GM18507 (cell line): ENCODE measurements at places on chromosomes 1 and 21.
A peak's percentile ranks its signal among the peaks of the same experiment; 100 is the strongest.

DNA sequence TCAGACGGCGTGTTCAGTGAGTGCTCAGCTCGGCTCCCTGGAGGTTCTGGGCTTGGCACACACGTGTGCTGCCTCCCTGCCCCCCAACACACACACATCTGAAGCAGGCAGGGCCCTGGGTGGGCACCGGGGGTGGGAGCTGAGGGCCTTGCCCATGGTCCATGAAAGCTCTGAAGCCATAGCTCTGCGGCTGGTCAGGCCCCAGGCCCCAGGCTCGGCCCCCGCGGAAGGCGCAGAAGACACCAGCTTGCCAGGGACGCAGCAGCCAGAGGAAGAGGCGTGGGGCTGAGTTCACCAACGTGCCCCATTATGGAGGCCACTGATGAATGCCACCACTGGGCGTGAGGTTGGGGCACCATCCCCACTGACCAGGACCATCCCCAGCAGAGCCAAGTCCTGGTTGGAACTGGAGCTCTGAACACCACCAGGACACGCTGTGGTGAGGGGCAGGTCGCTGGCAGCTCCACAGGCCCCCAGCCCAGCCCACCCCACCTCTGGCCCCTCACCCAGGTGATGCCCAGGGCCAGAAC is 4.2 kb downstream of the AURKAIP1 start:
- no peak for DNase-seq

DNA sequence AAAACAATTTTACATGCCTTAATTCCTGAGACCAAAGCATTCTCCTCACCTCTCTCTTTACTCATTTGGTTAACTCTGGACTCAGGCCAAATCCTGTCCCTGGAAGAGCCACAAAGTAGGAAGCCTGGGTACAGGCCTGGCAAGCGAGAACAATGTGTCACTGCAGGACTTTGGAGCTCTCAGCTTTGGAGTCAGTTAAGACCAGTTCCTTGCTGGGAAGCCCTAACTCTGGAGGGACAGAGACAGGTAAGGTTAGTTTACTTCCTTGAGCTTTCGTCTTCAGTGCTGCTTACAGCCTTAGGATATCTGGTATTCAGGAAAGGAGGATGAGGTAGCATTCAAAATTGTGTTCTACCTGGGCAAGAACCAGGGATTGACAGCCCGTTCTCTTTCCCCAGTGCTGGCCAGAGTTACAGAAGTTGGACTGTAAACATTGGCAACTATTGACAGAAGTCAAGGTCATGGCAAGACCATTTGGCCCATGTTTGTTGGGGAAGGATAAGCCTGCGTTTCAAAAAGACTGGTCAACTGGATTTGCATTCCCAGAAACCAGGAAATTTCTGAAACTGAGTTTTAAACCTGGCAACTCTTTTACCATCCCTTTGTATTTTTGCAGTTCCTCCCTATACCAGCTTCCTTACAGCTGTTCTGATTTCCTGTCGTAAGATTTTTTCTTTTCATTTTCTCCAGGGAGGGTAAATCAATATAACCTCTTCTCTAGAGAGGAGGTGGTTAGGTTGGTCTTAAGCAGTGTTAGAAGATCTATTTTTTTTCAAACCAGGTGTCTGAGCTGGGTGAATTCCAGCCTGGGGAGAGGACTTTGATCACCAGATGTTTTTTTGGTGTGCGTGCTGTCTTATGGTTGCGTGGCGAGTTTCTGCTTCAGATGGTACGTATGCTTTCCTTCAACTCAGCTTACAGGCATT is at the start of gene C4BPB:
Gene C4BPB (plus strand): TSS at position 160 of the 926 bp plus-strand sequence. CDS start 672 bp downstream, at position 832.
- DNase-seq: no peak

- no peak for DNase-seq
These were observed 38.8 kb upstream of the HIVEP3 start for GRCh38 chr1:41957568-41957967.

GRCh38 chr1:115827452-115828044 is 13.4 kb downstream of the NHLH2 start:
- DNase-seq: no peak

DNA sequence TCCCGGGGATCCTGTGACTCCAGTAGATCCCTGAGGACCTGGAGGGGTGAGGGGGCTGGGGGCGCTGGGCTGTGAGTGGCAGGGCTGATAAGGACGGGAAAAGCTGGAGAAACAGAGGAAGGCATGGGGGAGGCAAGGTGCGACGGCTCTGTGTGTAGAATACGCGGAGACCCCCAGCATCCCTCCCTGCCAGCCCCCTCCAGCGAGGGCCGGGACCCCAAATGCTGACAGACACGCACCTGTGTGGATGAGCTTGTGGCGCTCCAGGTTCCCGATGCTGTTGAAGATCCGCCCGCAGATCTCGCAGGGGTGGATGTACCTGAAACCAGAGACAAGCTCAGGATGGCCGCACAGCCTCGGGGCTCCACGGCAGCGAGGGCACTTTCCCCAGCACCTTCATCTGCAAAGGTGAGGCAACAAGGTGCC is 53.0 kb upstream of the RIPK4 start:
- no peak for DNase-seq

- peak; percentile 39 for DNase-seq
These were observed 2.6 kb downstream of the PRDM2 start for GRCh38 chr1:13702425-13703127.

DNA sequence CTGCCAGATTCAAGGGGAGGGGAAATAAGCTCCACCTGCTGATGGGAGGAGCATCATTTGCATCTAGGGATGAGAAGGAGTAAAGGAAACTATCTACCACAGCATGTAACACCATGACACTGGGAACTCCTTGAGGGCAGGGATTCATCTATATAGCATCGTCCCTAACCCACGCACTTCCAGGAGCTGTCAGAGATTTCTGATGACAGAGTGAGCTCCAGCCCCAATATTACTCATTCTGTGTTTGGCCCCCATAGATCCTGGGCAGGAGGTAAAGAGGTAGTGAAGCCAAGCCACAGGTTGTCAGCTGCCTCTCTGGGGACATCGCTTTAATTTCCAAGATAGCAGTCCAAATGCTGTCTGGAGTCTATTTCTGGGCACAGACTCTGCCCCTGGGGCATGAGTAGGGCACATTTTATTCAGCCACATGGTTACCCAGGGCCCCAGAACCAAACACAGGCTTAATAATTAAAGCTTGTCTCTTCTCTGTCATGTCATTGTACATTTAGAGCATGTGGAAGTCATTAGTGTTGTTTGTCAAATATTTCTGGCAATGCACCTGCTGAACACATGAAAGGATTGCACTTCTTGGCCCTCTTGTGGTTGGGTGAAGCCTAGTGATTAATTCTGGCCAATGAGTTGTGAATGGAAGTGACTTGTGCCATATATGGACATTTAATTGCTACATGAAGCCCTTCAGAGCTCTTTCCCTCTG is 105.9 kb upstream of the POU3F1 start:
- no peak for DNase-seq

- DNase-seq: no peak
These were observed 8.1 kb upstream of the INAVA start for GRCh38 chr1:200886594-200886993.

DNA sequence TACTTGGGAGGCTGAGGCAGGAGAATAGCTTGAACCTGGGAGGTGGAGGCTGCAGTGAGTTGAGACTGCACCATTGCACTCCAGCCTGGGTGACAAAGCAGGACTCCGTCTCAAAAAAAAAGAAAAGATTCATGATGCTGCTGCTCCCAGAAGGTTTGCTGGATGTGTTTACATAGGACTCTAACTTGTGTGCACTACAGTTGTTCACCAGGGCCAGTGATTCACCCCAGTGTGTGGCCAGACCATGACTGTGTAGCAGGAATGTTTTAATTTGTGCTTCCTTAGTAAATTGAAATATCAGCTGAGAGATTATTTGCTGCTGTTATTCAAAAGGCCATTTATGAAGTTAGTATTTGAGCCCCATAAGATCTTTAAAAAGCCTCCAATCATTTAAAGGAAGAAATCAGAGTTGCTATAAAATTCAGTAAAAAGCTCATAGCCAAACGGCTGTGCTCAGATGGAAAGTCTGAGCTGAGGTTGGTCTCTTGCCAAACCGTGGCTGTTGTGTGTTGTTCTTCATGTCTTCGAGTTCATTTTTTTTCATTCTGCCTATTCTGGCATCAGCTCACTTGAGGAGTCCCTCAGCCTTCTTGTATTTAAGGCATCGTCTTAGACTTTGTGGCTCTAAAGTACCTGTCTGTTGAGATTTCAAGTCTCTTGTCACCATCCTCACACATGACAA is 18.1 kb upstream of the PGD start:
- DNase-seq: no peak

DNA sequence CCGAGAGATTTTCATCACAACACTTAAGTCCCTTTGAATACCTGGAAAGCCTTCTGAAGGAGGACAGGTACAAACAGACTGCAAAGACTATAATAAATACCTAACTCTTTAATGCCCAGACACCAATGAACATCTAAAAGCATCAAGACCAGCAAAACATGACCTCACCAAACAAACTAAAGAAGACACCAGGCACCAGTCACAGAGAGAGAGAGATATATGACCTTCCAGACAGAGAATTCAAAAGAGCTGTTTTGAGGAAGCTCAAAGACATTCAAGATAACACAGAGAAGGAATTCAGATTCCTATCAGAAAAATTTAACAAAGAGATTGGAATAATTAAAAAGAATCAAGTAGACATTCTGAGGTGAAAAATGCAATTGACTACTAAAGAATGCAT is 50.6 kb upstream of the ACADM start:
- no peak for DNase-seq

GRCh38 chr1:58584082-58584895 is 7.2 kb upstream of the TACSTD2 start:
- peak; percentile 18 for DNase-seq

GRCh38 chr1:93839307-93839706 is 39.7 kb downstream of the DNTTIP2 start:
- no peak for DNase-seq

DNA sequence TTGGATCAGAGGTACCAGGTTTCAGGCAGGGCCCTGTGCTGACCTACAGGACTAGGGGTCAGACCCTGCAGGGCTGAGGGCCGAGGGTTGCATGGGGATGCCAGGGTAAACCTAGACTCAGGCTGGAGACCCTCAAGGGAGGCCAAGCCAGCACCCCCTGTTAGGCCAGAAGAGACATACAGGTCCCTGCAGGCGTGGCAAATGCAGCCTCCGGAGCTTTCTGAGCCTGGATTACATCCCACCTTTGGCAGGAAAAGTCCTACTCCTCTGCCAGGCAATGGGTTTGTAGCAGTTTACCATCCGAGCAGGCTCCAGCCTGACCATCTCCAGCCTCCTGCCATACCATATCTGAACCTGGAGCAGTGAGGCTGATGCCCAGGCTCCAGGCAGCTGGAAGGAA is 425.3 kb downstream of the NPHP4 start:
- no peak for DNase-seq

GRCh38 chr1:114349891-114350605 is 161.0 kb downstream of the TRIM33 start:
- no peak for DNase-seq

GRCh38 chr1:48107516-48107915 is 110.3 kb upstream of the TRABD2B start:
- no peak for DNase-seq

GRCh38 chr1:101532377-101532776 is 295.6 kb downstream of the S1PR1 start:
- no peak for DNase-seq

GRCh38 chr1:67690411-67690810 is 5.4 kb downstream of the GADD45A start:
- DNase-seq: no peak

DNA sequence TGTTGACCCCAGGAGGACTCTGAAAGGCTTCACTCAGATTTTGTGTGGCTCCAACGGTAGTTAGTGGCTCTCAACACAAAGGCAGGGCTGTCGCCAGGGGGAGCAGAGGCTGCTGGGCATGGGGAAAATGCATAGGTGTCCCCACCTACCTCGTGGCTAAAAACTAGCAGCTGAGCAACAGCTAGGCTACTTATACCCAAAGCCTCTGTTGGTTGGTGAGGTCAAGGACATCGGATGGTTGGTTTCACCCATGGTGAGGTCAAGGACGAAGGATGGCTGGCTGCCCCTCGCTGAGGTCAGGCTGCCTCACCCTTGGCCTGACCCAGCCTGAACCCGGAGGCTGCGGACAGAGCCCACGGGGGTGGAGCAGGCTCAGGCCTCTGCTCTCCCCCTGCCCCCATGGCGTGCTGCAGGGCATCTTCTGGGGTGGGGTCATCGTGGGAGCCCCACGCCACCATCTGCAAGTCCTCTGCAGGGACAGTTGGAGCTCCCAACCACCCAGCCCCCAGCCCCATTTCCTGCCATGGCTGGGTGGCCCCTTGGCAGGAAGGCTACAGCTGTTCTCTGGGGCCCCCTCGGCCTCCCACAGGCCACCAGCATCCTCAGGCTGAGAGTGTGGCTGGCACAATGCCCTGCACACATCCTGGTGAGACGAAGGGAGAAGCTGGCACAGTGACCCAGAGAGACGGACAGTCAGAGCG is 8.5 kb upstream of the GNB1 start:
- no peak for DNase-seq

GRCh38 chr1:17084787-17085186 is 31.0 kb upstream of the SDHB start:
- DNase-seq: no peak

GRCh38 chr1:154493276-154493675 is 8.7 kb upstream of the TDRD10 start:
- DNase-seq: no peak

DNA sequence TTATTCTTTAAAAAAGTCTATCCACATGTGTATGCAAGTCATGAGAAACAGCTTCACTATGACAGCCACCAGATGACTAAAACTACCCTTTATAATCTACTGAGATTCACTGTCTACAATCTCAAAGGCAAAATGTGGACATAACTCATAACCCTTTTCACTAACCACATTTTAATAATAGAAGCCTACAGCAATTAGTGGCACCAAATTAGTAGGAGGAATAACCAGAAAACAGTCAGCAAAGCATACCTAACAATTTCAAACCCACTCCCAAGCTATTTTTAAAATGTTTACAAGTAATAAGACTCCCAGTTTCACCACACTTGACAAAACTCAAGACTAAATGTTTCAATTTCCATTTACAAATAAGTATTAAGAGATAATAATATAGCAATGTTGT is 442.9 kb downstream of the PTPRC start:
- DNase-seq: no peak

- no peak for DNase-seq
These were observed 256.6 kb upstream of the RGS18 start for GRCh38 chr1:191901651-191902050.

- no peak for DNase-seq
These were observed 10.0 kb downstream of the PDPN start for GRCh38 chr1:13593511-13594131.

DNA sequence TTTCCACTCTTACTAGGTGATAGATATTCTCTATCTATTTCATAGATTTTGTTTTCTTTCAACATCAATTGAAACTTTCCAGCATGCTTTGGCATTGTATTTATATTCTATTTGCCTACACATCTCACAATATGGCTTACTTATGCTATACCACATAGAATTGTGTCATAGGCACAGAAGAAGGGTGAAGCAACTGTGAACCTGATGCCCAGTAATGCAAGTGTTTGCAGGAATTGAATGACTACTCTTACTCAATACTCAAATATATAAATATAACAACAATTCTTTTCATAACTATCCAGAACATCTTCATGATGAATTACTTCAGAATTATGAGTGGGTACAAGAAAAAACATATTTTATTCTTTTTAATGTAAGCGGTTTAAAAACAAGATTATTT is 165.9 kb downstream of the PTBP2 start:
- DNase-seq: no peak

GRCh38 chr1:196777603-196778002 is 3.0 kb downstream of the CFHR3 start:
- no peak for DNase-seq
